ENCODE measurements at places on chromosomes 6 and 20.

DNA sequence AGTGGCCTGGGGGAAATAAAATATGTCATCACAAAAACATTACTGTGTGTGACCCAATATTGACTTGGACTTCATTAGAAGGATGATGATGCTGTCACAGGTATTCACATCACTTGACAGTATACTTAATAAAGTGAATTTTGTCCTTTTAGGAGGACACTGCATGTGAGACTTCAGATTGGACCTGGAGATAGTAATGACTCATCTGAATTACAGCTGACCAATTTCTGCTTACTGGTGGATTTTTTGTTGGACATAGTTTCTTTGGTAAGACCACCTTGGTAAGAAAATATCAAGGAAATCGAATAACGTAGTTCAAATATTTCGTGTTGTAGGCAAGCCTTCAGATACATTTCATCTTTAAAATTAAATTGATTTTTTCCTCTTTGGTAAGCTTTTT, 57.1 kb downstream of the DOP1A start:
- no peak for DNase-seq

- DNase-seq, result no peak
Measured at GRCh38 chr20:35091816-35092523, 637 bp downstream of the TRPC4AP start.

DNA sequence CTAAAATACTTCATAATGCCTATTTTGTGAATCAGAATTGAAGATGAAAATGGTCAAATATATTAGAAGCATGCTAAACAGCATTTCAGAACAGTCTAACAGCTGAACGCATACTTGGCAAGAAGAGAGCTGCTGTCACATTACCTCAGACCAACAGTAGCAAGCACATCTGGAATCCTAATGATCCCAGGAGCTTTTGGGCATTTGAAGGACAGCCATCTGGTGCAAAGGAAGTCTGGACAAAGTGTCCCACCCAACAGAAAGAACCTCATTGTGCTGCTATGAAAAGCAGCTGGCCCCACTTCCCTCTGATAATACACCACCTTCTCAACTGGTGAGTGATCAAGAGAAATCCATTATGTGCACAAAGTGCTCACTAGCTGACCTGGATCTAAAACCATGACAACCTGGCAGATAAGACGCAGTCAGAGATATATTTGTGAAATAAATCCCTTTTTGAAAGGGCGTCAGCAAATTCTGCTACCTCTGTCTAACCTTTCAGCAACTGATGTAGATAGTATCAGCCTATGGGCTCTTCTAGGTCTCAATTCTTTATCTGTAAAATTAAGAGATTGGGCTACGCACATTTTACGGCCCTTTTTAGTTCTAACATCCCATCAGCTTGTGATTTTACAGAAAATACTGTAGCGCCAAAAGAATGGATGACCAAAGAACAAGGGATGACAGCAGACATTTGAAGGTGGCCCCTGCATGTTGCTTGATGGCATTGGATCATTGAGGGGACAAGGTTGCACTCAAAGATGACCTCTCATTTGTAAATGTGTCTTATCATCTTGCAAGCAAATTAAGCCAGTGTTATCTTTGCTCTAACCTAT, 78.7 kb downstream of the SGK1 start:
- no peak for DNase-seq

DNA sequence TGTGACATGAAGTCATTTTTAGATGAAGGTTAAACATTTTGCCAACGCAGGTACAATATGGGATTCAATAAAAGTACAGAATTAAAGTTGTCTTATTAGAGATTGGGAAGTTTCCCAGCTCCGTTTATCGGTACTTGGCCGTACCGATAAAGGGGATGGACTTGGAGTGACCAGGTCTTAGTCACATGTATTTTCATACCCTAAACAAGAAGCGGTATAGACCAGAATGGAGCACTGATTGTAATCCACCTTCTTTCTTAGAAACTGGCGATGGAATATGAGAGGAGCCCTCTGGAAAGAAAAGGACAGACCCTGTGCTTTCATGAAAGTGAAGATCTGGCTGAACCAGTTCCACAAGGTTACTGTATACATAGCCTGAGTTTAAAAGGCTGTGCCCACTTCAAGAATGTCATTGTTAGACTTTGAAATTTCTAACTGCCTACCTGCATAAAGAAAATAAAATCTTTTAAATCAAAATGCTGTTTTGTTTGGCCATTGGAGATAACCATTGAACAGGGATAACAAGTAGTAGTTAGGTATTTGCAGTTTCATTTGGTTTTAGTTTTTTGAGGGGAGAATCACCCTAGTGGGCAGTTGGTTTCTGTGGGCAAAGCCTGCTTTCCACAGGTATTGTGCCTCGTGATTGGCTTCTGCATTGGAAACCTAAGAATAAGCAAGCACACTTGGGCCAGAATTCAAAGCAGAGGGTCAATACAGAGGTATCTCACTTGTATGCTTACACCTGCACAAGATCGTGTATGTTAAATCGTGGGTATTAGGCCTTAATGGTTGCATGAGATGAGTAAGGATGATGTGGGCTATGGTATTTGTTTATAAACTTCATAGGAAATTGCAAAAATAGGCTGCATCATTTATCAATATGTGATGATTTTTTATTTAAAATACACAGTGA, 11.2 kb upstream of the ZNFX1 start:
- no peak for DNase-seq

DNA sequence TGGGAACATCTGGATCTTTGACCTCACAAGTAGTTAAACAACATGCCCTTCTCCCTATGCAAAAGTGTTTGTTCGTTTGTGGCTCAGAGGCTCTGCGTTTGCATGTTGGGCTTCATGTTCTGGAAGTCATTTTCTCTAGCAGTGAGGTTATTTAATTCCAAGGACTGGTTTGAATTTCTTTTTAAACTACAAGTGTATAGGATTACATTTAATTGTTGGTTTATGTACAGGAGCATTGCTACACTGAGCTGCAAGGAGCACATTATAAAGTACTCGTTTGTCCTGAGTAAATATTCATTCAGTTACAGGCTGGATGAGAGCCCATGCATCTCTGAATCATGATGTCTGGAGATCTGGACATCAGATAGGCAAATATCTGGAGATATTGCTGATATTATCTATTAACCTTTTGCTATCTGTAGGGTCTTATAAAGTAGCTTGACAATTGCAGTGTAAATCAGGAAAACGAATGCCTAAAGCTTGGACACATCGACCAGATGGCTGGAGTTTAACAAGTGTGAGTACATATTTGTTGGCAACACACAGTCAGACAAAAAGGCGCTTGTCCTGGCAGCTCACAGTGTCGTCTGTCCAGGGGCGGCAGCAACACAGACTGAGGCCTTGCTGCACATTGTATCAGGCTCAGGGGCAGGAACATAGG, 84.6 kb downstream of the PDE7B start:
- DNase-seq, result no peak

DNA sequence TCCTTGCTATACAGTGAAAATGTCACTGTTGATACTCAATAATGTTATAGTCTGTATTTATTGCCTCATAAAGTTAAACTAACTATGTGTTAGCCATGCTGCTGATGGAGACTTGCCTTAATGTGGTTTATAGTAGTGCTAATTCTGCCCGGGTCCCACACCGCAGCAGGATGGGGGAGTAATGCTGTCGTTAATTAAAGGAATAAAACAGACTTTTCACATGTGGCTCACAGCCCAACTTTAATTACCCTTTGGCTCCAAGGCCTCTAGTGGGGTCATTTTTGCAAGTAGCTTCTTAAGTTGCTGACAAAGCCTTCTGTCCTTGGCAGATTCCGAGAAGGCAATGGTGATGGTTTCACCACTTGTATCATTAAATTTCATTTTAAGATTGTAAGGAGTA, 634.3 kb downstream of the TBC1D32 start:
- no peak for DNase-seq

Data from stimulated activated CD8-positive, alpha-beta memory T cell treated with anti-CD3 and anti-CD28 coated beads, Interleukin-2, amount 100 ng/mL, for 48 hours (primary cell).